ENCODE measurements at places on chromosomes 1 and 21.

GRCh38 chr21:46604975-46605766, at the start of gene S100B:
S100B (minus strand) TSS chr21:46605082; CDS start chr21:46602415, 2,667 bp downstream.
- peak; percentile 95 for DNase-seq

- DNase-seq, result no peak
Measured at GRCh38 chr1:38885092-38885491, 3.7 kb upstream of the GJA9 start.

GRCh38 chr1:171654201-171654941, 1.9 kb upstream of the MYOC start:
- DNase-seq, result no peak

DNA sequence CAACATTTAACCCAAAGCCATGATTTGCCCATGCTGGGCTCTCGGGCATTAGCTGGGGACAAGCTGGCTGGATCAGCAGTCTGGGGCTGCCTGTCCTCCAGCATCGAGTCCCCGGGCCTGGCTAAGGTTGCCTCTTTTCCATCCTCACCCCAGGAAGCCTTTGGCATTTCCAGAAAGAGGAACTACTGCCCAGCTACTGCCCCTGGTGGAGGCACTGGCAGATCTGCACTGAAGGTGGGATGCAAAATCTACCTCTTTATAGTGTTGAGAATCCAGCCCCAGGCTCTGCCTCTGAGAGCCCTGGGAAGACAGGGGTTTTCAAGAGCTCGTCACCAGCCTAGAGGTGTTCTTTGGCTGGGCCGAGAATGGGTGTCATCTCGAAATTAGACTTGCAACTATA, 635.9 kb downstream of the MATN1 start:
- DNase-seq, result peak; percentile 18

- peak; percentile 68 for DNase-seq
Measured at GRCh38 chr1:200895801-200896530, 1.3 kb downstream of the INAVA start.

DNA sequence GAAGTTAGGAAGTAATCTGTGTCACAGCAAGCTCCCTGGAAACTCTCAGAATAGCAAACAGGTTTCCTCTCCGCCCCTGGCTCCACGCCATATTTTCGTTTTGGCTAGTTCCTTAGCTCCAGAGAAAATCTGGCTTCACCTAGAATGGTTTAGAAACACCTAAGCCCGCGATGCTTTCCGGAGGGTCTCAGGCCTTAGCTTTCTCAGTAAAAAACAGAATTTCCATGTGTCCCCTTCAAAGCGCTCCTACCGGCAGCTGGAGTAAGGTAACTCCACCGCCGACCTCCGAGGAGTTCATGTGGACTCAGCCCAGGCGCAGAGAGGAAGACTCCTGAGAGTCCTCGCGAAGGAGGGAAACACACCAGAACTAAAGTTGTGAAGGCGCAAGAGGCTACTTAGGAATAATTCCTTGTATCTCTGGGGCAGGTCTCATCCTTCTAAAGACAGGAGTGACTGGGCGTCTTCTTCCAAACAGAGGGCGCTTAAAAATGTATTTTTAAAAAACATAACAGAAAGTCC, 406 bp downstream of the KIAA0040 start:
- DNase-seq, result peak; percentile 11

- DNase-seq, result no peak
Measured at GRCh38 chr1:201506092-201506491, 831 bp downstream of the CSRP1 start.

GRCh38 chr21:21921410-21922232, 923.4 kb downstream of the NCAM2 start:
- DNase-seq, result peak; percentile 11

DNA sequence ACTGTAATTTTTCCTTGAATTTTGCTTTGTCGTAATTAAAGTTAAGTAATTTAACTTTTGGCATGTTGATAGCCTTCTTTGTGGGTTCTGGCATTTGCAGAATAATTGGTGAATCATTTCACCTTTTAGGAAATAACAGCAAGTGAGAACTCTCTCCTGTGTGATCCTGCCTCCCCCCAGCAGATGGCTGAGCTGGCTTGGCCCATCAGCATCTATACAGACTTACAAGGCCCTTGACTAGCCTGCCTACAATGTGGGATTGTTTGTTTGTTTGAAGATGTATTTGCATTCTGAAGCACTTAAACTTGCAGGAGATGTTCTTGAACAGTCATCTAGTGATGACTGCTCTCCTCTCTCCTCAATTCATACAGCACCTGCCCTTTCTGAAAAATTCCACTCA, 55.9 kb downstream of the MACO1 start:
- DNase-seq, result peak; percentile 14

DNA sequence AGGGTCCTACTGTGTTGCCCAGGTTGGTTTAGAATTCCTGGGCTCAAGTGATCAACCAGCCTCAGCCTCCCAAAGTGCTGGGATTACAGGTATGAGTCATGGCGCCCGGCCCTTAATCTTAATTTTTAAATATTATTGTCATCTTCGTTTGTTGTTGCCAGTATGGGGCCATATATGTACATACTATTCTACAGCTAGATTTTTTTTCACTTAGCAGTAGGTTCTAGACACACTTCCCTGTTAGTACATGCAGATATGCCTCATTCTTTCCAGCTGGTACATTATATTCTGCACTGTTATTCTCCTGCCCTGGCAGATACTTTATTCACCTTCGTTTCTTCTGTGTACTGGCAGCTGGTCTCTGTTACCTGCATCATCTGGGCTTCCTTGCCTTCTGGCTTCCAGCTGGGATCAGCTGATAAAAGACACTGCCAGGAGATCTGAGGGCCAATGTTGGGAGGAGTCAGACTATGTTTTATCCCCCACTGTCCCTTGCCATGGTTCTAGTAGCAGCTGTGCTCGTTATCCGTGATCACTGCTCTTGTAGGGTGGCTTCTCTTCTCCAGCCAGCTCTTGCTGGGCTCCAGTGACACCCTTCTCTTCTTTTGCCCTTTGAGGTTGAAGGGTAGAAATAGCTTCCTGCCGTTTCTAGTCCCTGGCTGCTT, 24.7 kb downstream of the ST3GAL3 start:
- DNase-seq, result no peak

- no peak for DNase-seq
Measured at GRCh38 chr1:32249831-32250525, 1.1 kb upstream of the LCK start.

DNA sequence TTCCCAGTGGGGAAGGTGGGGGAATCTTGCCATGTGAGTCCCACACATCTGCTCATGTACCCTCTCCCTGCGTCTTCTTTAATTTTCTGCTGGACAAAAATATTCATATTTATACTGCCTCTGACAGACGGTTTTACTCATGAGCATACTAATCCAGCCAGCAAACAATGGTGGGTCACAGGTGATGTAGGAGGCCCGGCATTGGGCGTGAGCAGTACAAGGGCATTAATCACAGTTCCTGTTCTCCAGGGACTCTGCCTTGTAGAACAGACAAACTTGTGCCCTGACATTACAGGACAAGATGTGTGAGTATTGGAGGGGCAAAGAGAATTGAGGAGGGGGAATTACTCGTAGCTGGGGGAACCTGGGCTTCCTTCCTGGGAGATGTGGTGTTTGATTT, 25.0 kb downstream of the MTARC1 start:
- no peak for DNase-seq

GRCh38 chr21:43811262-43812105, 22.1 kb downstream of the RRP1 start:
- DNase-seq, result peak; percentile 54

DNA sequence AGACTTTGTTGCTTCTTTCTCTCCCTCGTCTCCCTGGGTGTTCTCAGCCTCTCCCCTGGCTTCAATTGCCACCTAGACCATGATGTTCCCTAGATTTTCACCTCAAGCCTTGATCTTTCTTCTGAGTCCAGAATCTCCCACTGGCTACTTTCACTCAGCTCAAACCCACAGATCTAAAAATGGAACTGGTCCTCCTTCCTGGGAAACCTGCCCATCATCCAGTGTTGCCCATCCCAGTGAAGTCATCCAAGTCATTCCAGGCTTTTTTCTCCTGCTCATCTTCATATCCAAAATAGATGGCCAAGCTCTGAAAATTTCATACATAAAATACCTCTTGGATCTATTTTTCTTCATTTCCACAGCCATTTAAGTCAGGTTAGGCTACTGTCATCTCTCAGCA, 347.4 kb downstream of the KCNH1 start:
- no peak for DNase-seq

GRCh38 chr1:12438349-12438924, 179.6 kb downstream of the DHRS3 start:
- DNase-seq, result peak; percentile 42

DNA sequence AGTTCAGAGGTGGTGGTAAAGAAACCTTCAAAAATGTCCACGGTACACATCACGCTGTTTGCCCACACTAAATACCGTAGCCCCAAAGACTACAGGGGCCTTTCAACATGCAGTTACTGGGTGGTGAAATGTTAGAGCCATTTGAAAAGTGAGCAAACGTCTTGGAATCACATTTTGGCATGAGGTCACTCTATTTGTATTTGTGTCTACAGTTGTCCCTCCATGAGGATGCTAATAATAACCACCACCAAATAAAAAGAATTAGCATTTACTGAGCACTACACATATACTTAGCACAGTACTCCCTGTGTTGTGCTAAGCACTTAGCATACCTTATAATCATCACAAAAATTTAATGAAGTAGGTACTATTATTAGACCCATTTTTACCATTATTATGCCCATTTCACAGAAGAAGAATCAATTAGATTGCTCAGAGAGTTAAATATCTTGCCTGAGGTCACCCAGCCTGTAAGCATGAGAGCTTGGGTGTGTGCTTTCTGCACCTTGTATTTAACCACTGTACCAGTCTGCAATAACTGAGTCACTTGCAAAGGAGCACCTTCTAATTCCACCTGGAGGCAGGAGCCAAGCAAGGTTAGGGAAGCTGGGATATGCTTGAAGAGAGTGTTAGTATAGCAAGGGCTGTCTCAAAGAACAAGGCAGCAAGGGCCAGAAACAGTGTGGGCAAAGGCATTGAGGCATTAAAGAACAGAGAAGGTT, 57.4 kb downstream of the DNTTIP2 start:
- no peak for DNase-seq

GRCh38 chr1:1304331-1305299, 3.1 kb downstream of the ACAP3 start:
- DNase-seq, result peak; percentile 37

GRCh38 chr1:154866257-154867063, 3.6 kb downstream of the KCNN3 start:
- DNase-seq, result peak; percentile 51

GRCh38 chr21:35059742-35060141, 10.6 kb upstream of the RUNX1 start:
- no peak for DNase-seq

DNA sequence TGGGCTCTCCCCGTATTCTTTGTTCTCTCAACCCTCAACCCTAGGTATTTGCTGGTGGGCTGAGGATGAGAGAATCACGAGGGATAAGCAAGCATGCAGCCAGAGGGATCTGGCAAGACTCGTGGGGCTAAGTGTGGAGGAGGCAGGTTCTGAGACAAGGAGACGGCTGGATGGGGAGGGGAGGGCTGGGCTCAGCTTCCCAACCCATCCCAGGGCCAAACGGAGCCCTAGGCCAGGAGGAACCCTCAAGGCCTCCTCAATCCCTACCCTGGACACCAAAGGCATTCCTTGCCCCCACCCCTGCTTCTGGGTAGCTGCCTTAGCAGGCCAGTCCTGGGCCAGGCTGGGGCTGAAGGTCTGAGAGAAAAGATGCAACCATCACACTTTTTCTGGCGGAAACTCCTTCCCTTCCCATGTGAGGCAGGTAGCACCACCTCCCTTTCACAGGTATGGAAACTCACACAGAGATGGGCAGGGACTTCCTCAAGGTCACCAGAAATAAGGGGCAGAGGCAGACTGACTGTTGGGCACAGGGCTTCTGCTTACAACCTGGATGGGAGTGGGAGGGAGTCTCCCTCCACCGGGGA, 6.2 kb downstream of the MEF2D start:
- DNase-seq, result no peak

DNA sequence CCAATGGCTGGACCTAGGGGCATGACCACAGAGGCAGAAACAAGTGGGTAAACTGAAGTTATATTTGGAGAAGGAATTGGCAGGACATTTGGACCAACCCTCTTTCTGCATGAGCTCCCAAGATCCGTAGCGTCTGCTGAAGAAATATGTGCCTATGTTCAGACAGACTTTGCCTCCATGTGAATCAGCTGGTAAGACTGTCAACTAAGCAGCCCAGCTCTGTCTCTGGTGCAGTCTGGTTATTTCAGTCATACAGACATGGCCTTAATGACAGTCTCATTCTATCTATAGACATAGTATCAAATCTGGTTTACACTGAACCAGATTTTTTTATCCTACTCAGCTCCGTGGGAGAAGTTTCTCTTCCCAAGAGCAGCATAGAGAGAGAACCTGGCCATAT, 63.1 kb upstream of the PBX1 start:
- no peak for DNase-seq

DNA sequence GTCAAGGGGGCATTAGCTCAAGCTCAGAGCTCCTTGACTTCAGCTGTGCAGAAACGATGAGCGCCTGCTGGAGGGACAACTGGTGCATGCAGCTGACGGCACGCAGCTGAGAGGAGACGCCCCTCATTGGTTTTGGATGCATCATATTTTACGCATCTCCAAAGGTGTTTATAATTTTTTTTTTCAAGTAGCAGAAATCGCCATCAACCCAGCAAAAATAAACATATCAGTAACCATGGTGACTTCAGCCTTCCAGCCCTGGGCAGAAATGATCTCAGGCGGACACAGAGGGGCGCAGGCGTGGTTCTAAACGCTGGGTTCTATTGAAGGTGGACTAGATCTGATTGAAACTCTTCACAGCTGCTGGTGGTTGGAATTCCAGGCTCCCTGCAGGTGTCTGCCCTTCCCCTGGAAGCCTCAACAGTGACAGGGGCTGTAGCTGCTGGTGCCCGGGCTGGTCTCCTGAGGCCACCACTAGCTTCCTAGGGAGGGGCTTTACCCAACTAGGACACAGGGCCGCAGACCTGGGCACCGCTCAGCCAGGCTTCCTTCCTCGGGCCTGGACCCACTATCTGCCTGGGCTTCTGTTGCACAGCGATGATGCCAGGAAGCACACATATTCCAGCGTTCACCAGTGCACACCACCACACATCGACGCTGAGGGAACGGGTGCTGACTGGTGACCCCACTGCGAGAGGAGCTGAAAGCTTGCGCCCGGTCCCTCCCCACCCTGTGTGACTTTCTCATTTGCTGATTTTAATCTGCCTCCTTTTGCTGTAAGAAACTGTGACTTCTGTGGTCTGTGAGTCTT, 63.7 kb upstream of the ABCG1 start:
- no peak for DNase-seq

- DNase-seq, result no peak
Measured at GRCh38 chr1:21670059-21670881, 1.1 kb upstream of the RAP1GAP start.

- DNase-seq, result peak; percentile 48
Measured at GRCh38 chr1:205668951-205669340, 11.4 kb downstream of the SLC45A3 start.

- no peak for DNase-seq
Measured at GRCh38 chr21:41168391-41169257, 664 bp downstream of the BACE2 start.

DNA sequence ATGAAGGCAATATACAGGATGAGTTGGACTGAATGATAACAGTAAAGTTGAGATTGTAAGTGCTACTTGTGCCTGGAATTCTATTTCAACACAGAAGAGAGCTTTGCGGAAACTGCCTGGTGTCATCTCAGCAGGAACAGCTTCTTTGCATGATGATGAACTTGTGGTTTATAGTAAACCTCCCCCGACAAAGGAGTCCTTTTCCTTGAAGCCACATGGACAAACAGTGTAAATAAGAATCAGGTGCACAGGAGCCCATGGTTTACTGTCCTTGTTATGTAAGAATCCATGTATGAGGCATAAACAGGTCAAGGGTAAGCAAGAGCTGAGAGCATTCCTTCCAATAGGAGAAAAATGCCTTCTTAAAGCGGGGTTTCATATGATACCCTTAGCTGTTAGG, 66.2 kb downstream of the PCNX2 start:
- peak; percentile 12 for DNase-seq

All from NB4 (cell line).